ENCODE measurements at places on chromosomes 1 and 21. TPM values are rescaled to one million over a fixed set of nuclear protein-coding genes. Genes with fewer than 3 reads are reported as not detected.

OR10Z1 gene
- total RNA-seq, result not detected

SPRR5 gene
- not detected for total RNA-seq

OR2M3 gene
- total RNA-seq, result not detected

ZNF593OS gene
- total RNA-seq, result not detected

APCS gene
- not detected for total RNA-seq

A3GALT2 gene
- total RNA-seq, result not detected

ZNF691 gene
- total RNA-seq, result 7.7 TPM

NKAIN1 gene
- 0.14 TPM for total RNA-seq

PAPPA2 gene
- total RNA-seq, result 0.35 TPM

CDA gene
- total RNA-seq, result 3.2 TPM

POTED gene
- not detected for total RNA-seq

GJA8 gene
- not detected for total RNA-seq

GPR3 gene
- not detected for total RNA-seq

BRDT gene
- not detected for total RNA-seq

LCE2A gene
- total RNA-seq, result not detected

FYB2 gene
- 14.0 TPM for total RNA-seq

ZNF672 gene
- total RNA-seq, result 40.3 TPM

FCRL2 gene
- not detected for total RNA-seq

LCE6A gene
- total RNA-seq, result not detected

LYST gene
- total RNA-seq, result 10.6 TPM

DCST1 gene
- total RNA-seq, result not detected

NTNG1 gene
- 0.38 TPM for total RNA-seq

LRRC8B gene
- 3.8 TPM for total RNA-seq

CHRM3 gene
- total RNA-seq, result 0.35 TPM

KLF17 gene
- total RNA-seq, result not detected

POGZ gene
- 37.7 TPM for total RNA-seq

SYNC gene
- 24.7 TPM for total RNA-seq

ATP6V1G3 gene
- not detected for total RNA-seq

C1QC gene
- total RNA-seq, result 140 TPM

CYP4X1 gene
- total RNA-seq, result 1.5 TPM

TSTD1 gene
- total RNA-seq, result 10.5 TPM

KCNQ4 gene
- 2.8 TPM for total RNA-seq

ARTN gene
- total RNA-seq, result 0.49 TPM

LRIG2 gene
- total RNA-seq, result 7.8 TPM
